IPS DF 6.9 (cell line): ENCODE measurements at places on chromosomes 2 and 18.

GRCh38 chr18:21955757-21956652 is 213.4 kb upstream of the GATA6 start:
- peak; percentile 13 for DNase-seq

GRCh38 chr2:98825858-98826257 is 94.9 kb upstream of the MGAT4A start:
- no peak for DNase-seq

- DNase-seq: no peak
These were observed 17.7 kb upstream of the EN1 start for GRCh38 chr2:118865106-118865505.

DNA sequence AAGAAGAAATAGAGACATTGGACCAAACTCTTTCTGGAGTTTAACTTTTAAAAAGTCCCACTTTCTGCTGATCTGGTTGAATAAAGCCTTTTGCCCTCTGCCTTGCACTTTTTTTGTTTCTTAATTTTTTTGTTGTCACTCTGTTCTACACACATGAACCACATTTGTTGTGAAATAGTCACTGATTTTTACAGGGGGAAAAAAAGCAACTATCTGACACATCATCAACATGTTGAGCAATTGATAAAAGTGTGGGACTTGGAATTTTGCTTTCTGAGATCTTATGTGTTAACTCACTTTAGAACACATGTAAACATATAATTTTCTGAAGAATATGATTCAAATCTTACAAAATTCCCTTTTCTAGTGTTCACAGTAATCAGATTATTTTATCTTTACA is 414.8 kb upstream of the FIGN start:
- DNase-seq: no peak

DNA sequence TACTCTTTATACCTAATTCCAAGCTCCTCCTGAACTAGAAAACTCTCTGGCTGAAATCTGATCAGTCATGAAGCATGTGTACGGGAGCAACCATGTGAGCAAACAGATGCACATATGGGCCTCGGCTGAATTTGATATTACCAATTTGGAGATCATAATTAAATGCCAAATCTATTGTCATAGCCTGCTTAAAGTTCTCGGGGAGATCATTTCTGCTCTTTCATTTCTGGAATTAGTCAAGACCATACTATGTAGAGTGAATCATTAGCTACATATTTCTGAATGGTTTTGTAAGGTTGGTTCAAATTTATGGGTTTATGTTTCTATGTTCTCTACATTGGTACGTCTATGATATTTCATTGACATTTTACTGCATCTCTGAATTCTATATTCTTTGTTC is 205.5 kb downstream of the UBE2E3 start:
- no peak for DNase-seq

GRCh38 chr18:11027862-11028261 is 121.5 kb downstream of the PIEZO2 start:
- no peak for DNase-seq

GRCh38 chr2:105177536-105178254 is 63.8 kb upstream of the GPR45 start:
- no peak for DNase-seq

- no peak for DNase-seq
These were observed 32.3 kb downstream of the PLB1 start for GRCh38 chr2:28528206-28528605.

DNA sequence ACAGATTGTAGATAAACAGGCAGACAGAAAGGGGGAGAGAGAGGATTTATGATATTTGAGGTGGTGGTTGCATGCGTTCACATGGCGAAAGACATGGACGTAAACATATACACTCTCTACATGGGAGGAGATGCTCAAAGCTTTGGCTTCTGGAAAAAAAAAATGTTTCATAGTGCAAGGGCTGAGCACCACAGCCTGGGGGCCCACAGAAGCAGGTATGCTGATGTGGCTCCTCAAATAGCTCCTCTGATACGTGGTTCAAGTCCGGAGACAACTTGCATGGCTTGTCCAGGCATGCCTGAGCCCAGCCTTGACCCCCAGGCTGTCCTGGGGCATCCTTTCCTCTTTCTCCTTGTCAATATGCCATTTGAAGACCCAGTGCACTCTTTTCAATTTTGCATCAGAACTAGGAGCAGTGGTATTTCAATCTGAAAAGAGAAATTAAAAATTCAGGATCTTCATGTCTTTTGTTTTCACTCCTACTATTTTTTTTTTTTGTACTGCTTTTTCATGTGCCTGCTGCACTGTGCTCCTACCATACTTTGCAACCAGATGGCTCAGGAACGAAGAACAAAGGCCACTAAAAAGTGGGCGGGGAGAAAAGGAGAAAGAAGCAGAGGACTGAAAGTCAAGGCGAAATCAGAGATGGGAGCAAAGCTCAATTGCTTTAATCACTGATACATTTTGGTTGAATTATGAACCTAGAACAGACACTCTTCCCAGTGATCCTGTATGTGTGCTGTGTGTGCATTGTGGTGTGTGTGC is 495.7 kb upstream of the TCF4 start:
- DNase-seq: no peak

DNA sequence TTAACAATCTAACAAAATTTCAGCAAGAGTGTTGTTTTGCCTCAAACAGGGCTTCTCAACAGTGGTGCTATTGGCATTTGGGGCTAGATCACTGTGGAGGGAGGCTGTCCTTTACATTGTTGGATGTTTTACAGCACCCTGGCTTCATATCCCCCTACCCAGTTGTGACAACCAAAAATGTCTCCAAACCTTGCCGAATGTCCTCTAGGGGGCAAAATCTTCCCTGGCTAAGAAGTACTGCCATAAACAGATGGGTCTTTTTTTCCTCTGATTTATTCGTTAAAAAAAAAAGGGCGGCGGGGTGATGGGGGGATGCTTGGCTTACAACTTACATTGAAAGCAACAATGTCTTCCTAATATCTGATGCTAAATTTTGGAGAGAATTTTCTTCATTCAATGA is 207.6 kb upstream of the CCDC150 start:
- peak; percentile 31 for DNase-seq

DNA sequence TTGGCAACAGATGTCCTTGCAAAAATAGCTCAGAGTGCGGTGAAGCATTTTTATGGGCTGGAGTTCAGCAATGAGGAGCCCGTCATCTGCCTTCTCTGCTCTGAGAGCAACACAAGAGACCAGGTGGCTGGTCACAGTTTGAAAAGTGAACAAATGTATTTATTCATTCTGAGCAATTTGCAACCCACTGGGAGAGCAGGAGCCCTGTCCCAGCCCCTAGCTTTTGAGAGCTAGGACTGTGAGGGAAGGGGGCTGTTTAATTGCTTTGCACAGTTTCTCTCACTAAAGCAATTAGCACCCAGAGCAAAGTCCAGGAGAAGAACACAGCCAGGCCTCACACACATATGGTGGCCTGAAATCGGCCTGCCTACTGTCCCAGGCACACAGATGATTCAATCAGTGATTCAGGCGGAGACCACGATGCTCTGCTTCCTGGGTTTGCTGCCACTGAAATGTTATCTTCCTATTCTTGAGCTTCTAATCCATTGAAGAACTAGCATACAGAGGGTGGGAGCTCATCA is 646.1 kb upstream of the ACVR2A start:
- DNase-seq: no peak

- no peak for DNase-seq
These were observed 134.7 kb downstream of the ZNF407 start for GRCh38 chr18:74732380-74732779.

- no peak for DNase-seq
These were observed 2.3 kb downstream of the MBOAT2 start for GRCh38 chr2:9001229-9001628.

GRCh38 chr2:15348045-15348444 is 213.1 kb downstream of the NBAS start:
- no peak for DNase-seq

- DNase-seq: no peak
These were observed 41.8 kb downstream of the ST8SIA5 start for GRCh38 chr18:46715062-46715461.

DNA sequence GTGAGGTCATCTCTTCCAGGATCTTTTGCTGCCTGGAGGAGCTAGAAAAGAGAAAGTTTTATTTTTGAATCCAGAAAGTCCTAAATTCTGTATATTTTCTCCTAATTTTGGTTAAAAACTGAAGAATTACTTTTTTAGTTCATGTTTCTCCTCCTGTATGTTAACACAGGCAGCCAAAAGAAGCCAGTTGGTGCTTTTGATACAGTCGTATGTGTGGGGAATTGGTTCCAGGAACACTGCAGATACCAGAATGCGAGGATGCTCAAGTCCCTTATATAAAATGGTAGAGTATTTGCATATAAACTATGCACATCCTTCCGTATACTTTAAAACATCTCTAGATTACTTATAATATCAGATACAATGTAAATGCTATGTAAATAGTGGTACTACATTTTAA is 22.6 kb upstream of the ADAM23 start:
- no peak for DNase-seq

- DNase-seq: no peak
These were observed 77.1 kb upstream of the SEC11C start for GRCh38 chr18:59062643-59063006.

GRCh38 chr2:112150447-112150846 is 12.3 kb downstream of the FBLN7 start:
- DNase-seq: no peak

DNA sequence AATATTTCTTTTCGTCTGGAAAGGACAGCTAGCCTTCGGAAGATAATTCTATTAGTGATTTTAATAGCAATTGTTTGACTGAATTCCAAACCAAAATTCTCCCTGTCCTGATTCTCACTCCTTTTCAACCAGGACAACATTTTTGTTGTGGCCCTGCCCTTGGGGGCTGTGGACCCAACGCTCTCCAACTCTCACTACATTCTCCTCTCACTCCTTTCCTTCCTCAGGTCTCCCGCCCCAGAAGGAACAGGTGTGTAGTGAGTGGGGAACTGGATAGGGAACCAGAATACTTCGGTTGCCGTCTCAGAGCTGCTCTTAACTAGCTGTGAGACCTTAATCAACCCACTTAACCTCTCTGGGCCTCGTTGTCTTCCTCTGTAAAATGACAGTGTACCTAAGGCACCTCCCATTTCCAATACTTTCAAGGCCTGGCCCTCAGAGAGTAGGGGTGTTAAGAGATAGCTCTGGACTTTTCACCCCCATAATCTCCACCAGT is 638 bp upstream of the ADD2 start:
- no peak for DNase-seq

GRCh38 chr2:133085646-133086045 is 415.6 kb upstream of the LYPD1 start:
- no peak for DNase-seq
